T1000 (cell line): ENCODE measurements at places on chromosomes 5 and 9.

DNA sequence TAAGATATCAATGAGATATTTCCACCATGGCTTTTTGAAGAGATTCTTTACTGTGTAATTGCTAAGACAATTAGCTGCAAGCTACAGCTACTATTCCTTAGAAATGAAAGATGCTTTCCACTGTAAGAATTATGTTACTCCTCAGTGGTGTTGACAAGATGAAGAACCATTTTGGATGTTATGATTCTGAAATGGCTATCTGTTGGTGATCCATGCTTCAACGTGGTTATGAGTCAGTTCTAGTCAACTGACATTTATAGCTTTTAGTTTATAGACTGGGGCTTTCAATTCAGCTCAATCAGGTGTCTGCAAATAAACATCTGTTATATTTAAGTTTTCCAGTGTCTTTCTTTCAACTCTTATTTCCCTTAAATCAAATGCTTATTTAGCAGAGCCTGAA is 93.7 kb downstream of the SGCD start:
- no peak for DNase-seq

DNA sequence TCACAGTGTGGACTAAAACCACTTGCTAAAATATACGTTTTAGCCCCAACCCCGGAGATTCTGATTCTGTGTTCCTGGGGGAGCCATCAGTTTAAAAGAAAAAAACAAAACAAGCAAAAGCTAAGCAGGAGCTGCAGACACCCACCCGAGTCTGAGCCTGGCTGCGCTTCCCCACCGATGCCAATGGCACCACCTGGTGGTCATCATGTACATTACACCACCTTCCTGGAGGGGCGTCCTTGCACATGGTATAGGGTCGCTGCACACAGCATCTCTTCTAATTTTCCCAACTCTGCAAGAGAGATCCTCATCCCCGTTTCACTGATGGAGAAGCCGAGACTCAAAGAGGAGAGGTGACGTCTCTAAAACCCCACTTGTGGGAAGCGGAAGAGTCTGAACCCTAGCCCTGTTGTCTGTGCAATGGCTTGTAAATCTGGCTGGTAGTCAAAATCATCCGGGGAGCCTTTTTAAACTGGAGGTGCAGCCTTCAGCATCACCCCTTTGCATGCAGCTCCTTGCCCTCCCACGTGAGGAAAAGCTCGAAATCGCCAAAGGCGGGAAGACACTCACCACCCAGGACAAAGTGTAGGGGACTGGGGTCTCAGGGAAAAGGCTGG is 23.1 kb upstream of the CNOT6 start:
- DNase-seq, result peak; percentile 18

GRCh38 chr9:111975709-111976108 is 79.1 kb downstream of the UGCG start:
- no peak for DNase-seq

DNA sequence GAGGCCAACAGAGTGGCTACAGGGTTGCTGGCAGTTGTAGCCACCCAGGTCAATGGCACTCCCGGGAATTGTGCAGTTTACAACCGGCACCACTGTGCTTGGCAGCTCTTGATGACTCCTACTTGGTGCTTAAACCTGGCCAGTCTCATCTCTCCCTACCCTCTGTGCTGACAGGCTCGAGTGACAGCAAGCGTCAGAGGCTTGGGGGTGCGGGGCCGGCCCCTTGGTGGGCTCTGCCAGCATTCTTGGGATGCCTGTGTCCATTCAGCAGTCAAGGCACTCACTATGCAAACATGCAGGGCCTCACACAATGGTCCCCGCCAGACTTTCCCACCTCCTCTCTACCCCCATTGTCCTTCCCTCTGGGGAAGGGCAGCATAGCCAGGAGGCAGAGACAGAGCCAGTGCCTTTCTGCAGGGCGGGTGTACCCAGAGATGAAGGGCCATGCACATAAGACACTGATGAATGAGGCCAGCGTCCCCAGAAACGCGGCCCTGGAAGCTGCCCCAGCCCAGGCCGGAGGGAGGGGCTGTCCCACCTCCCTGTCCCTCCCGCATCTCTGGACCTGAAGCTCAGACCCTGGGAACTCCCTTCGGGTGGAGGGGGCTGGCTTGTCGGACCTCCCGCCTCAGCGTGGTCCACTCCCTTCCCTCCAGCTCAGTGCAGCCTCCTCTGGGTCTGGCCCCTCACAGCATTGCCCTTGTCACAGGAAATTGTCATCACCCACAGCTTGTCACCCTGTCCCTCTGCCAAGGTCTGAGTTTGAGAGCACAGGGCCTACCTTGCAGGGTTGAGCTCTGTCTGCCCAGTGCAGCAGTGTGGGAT is 26.4 kb upstream of the NOTCH1 start:
- DNase-seq, result peak; percentile 50

GRCh38 chr5:141514330-141515133 is 25.7 kb downstream of the PCDHGC5 start:
- peak; percentile 44 for DNase-seq

DNA sequence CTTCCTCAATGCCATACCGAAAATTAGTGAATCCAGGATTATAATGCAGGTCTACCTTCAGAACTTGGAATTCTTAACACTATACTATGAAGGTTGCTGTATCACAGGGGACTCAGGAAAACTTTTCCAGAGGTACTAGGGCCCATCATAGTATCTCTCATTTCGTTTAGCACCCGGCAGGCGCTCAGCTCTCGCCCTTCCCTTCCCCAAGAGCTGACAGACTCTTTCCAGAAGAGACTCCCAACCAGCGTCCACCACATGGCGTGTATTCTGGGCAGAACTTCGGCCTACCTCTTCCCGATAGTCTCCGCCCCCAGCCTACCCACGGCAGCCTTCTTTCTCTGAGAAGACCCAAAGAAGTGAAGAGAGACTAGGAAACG is 271 bp downstream of the NOL8 start:
- DNase-seq, result no peak

GRCh38 chr9:120750421-120750820 is 36.2 kb upstream of the MEGF9 start:
- DNase-seq, result no peak

- no peak for DNase-seq
These were observed 266.0 kb downstream of the DMAC1 start for GRCh38 chr9:7533376-7534090.

DNA sequence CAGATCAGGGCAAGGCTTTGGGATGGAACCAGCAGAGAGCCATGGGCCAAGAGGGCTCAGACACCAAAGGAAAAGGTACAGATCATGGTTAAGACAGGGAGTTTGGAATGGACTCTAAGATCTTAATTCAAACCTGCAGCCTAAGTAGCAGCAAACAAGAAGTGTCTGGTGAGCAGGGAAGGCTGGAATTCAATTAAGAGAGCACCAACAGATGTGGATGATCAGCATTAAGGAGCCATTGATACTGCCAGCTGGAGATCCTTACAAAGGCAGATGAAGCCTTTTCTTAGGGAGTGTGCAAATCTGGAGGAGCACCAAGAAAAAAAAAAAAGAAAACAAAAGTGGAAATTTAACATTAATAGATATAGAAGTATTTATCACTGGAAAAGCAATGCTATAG is 516.8 kb downstream of the RASEF start:
- DNase-seq, result no peak

GRCh38 chr9:2764353-2764752 is 47.0 kb downstream of the KCNV2 start:
- no peak for DNase-seq

DNA sequence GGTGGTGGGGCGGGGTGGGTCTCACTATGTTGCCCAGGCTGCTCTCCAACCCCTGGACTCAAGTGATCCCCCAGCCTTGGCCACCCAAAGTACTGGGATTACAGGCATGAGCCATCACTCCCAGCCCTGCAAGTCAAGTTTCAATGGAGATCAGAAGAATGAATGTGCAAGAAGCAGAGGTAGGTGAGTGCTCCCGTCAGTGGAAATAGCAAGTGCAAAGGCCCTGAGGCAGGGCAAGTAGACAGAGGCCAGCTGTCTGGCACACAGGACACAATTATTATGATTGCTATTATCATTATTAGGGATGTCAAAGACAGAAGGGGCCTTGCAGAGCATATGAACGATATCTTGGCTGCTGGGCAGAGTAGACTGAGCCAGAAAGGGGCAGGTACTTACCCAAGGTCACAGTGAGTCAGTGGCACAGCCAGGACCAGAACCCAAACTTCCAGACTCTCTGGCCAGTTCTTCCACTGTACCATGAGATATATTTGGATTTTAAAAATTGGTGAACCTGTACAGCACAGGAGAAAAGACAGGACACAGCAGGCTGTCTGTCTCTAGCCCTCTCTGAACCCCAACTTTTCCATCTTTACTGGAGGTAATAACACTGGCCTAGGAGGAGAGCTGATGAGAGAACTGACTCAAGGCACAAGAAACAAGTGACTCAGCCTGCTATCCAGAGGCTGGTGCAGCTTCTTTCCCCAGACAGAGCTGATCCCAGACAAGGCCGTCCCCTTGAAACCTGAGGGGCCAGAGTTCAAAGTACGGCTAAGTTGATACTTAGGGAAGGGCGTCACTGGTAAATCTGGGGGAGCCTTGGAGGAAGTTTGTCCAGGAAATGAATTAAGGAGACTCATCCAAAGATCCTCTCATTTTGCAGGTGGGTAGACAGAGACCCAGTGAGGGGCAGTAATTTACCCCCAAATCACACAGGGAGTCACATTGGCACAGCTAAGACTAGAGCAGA is 1.4 kb downstream of the HDHD3 start:
- no peak for DNase-seq

DNA sequence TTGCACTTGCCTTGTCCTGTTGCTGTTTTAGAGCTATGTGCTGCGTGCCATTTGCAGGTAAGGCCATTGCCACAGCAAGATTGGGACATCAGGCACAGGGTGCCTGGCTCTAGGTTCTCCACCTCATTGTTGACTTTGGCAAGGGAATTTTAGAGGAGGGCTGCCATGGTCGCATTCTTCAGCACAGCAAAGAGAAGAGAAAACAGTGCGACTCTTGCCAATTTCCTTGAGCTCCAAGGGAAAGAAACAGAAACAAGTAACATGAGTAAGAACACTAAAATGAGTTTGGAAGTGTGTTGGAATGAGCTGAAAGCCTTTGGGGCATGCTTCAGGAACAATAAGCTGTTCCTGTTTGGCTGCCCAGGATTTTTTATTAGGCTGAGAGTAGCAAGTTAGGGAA is 188.1 kb upstream of the IL12B start:
- DNase-seq, result no peak

DNA sequence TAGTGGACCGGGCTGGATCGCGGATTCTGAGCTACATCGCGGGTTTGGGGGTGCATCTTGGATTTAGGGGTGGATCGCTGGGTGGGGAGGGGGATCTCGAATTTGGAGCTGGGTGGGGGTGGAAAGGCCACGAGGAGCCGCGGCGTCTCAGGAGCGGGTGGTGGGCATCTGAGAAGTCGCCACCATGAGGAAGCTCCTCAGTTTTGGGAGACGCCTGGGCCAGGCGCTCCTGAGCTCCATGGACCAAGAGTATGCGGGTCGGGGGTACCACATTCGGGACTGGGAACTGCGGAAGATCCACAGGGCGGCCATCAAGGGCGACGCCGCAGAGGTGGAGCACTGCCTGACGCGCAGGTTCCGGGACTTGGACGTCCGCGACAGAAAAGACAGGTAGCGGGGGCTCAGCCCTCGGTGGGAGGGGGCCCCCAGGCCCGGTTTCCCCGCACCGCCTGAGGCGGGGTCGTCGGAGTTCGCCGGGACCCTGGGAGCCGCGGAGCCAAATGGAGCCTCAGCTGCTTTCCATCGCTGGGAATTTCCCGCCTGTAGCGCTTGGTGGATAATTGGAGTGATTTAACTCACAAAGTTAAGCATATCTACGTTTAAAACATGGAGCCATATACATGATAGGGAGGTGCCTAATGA is 376 bp downstream of the ANKRD18B start:
- DNase-seq, result no peak

GRCh38 chr5:125390326-125390725 is 643.9 kb upstream of the ZNF608 start:
- DNase-seq, result no peak

GRCh38 chr5:24397601-24398000 is 247.2 kb downstream of the CDH10 start:
- no peak for DNase-seq

GRCh38 chr9:35816708-35817107 is 1.9 kb upstream of the HINT2 start:
- no peak for DNase-seq

DNA sequence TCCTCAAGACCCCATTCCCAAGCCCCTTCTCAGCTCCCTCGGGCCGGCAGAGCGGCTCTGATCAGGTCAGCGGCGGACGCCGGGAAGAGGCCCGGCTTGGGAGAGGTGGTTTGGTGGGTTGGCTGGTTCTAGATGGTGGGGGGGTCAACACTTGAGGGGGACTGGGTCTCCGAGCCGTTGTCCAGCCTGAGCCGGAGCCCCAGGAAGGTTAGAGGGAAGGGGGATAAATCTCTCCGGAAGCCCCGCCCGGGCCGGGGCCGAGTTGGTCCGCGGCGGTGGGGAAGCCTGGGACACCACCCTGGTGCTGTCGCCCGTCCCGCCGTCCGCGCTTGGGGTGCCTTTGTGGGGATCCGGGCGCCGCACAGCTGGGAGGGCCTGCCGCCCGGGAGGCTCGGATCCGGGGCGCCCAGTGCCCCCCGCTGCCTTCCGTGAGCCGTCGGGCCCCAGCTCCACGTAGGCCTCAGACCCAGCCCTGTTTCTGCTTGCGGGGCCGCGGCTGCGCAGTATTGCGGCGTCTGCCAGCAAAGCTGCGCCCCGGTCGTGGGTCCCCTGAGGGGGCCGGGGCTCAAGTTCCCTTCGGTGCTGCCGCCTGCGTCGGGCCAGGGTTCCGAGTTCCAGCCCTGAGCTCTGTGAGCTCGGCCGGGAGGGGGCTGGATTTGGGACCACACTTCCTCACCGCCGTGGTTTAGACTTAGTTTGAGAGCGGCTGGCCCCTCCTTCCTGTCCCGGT is 542 bp upstream of the TRIM52 start:
- no peak for DNase-seq

- DNase-seq, result no peak
These were observed 2.8 kb downstream of the FAM174A start for GRCh38 chr5:100537946-100538345.

DNA sequence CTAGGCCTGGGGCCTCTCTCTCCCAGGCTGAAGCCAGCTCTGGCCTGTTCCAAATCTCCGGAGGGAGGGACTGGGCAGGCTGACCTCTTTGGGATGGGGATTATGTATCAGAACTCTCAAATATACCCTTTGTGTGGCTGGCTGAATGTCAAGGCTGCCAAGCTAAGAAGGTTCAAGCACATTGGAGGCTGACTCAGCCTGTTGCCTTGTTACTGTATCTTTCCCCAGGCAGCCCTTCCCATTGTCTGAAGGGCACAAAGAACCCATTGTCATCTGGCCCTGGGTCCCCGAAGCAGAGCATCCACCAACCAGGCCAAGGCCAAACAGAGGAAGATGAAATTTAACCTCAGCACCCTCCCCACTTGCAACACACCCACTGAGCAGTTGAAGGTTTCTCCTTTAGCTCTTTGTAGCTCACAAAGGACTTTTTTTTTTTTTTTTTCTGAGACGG is 7.3 kb upstream of the SPARC start:
- no peak for DNase-seq

DNA sequence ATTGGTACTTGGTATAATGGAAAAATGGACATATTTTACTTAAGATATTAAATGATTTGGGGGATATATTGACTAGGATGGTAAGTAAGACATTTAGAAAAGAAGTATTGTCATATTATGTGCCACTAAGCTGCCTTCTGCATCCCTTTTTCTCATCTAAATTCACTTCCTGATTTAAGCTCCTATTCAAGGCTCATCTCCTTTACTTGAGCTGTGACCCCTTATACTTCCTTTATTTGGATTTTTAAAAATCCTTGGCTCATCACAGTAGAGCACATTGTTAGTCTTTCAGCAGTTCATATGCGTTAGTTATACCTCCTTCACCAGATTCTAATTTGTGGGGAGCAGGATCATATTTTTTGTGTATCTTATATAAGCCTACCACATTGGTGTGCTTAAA is 6.6 kb downstream of the COMMD10 start:
- no peak for DNase-seq

GRCh38 chr5:150461231-150461630 is 11.7 kb upstream of the RPS14 start:
- no peak for DNase-seq
